ENCODE measurements at places on chromosomes 16 and 17.
A peak's percentile ranks its signal among the peaks of the same experiment; 100 is the strongest.

DNA sequence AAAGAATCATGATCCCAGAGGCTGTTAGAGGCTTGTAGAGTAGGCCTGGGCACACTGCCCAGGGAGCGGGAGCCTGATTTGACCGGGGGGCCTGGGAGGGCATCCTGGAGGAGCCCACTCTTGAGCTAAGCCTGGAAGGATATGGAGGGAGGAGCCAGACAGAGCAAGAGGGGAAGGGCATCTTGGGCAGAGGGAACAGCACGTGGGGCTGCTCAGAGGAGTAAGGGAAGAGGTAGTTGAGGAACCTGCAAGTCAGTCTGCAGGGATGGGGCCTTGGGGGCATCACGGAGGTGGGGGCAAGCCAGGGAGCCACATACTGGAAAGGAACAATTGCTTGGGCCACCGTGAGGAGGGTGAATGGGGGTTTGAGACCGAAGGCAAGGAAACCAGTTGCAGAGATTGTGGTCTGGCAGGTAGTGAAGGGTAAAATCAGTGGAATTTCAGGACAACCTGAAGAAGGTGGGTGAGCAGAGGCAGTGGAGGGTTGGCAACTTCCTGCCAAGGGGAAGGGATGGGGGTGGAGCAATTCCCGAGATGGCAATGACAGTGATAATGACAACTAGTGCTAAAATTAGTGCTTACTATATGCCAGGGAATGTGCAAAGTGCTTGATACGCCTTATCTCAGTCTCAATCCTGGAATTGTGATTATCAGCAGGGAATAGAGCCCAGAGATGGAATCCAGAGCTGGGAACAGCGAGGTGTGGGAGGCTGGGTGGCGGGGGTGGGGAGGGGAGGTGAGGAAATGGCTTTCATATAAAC is 9.7 kb upstream of the RAI1 start:
- DNase-seq, result no peak

GRCh38 chr17:41008811-41009210 is at the start of gene KRTAP3-1:
Gene KRTAP3-1 (minus strand): TSS chr17:41009128. CDS start chr17:41009074, 54 bp downstream.
- no peak for DNase-seq

- DNase-seq, result no peak
These were observed 4.6 kb upstream of the STAT3 start for GRCh38 chr17:42392692-42393415.

DNA sequence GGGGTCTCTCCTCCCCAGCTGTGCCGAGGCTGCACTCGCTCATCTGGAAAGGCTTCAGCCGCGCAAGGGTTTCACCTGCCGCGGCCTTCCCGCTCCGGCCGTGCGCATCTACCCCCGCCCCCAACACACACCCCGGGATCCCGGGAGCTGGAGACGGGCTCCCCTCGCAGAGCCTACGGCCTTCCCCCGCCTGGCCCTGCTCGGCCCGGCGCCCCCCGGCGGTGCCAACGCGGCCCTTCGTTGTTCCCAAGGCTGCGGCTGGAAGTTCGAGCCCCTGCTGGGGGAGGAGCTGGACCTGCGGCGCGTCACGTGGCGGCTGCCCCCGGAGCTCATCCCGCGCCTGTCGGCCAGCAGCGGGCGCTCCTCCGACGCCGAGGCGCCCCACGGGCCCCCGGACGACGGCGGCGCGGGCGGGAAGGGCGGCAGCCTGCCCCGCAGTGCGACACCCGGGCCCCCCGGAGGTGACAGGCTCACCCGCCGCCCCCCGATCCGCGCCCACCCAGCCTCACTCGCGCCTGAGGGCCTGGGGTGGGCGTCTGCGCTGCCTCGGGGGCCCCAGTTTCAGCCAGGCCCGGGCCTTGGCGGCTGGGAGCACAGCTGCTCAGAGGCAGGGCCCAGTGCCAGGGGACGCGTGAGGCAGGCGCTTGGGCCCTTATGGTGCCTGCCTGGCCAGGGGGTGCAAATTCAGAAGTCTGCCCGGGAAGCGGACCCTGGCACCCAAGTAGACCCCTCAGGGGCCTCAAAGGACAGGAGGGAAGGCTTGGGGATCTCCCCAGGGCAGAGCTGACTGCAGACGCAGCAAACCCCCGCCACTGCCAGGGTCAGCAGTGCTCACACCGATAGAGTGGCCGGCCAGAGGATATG is 11.2 kb downstream of the GALK1 start:
- peak; percentile 83 for DNase-seq
